ENCODE measurements at places on chromosomes 2 and 18.

GRCh38 chr2:101832114-101832513 is 134.6 kb downstream of the MAP4K4 start:
- no peak for DNase-seq

GRCh38 chr18:2985628-2986027 is 27.3 kb downstream of the LPIN2 start:
- no peak for DNase-seq

DNA sequence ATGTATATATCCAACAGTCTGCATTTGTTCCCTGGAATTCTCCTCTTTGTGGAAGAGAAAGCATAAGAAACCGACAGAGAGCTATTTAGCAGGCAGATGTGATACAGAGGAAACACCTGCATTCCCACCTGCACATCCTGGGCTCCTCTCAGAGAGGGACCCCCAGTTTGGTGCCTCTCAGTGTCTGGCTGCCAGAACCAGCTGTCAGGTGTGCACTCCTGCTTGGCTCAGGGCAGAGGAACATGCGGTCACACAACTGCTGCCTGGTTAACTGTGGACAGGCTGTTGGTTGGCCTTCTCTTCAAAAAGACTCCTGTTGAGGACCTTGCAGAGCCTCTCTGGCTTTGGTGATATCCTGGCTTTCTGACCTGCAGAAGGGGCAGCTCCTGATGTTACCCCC is 54.6 kb downstream of the ITGB6 start:
- DNase-seq = no peak

DNA sequence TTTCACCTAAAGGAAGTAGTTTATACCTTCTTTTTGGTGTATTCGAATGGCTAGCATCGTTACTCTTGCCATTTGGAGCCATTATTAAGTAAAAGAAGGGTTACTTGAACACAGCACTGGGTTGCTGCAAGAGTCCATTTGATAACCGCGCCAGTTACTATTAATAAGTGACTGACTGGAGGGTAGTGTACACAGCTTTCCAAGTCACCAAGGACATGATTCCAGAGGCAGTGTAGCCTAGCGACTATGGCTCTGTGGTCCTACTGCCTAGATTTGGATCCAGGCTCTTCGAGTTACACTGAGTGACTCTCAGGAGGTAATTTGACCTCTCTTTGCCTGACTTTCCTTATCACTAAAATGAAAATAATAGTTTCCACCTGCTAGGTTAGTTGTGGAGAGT is 206.8 kb downstream of the MEIS1 start:
- DNase-seq = no peak

- DNase-seq = no peak
Measured at GRCh38 chr2:228410061-228410460, 228.6 kb upstream of the SPHKAP start.

DNA sequence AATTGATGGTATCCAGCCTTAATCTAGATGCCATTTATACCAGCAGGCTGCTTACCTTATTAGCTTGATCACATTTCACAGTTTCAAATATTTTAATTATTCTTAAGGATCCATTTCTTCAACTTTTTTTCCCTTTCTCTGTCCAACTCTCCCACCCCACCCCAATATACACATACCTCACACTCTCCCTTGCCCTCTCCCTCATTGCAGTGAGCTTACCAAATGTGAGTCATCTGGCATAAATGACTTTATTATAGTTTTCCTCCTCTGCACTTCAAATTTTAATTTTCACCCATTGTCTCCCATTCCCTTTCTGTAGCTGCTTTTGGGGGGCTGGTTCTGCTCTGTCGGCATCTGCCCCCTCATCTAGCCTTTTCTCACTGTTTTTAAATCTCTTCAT is 12.9 kb downstream of the HTR2B start:
- DNase-seq = no peak

DNA sequence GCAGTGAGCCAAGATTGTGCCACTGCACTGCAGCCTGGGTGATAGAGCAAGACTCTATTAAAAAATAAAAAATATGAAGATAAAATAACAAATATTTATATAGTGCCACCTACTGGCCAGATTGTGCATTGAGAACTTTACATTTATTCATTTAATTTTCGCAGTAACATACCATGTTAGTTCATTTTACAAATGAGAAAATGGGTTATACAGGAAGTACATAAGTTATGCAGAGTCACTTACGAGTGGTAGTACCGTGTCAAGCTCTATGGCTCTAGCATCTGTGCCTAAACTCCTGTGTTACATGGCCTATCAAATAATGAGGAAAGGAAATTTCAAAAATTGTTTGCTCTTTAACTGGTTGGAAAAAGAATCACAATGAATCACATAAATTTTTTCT is 27.9 kb downstream of the RIF1 start:
- no peak for DNase-seq

DNA sequence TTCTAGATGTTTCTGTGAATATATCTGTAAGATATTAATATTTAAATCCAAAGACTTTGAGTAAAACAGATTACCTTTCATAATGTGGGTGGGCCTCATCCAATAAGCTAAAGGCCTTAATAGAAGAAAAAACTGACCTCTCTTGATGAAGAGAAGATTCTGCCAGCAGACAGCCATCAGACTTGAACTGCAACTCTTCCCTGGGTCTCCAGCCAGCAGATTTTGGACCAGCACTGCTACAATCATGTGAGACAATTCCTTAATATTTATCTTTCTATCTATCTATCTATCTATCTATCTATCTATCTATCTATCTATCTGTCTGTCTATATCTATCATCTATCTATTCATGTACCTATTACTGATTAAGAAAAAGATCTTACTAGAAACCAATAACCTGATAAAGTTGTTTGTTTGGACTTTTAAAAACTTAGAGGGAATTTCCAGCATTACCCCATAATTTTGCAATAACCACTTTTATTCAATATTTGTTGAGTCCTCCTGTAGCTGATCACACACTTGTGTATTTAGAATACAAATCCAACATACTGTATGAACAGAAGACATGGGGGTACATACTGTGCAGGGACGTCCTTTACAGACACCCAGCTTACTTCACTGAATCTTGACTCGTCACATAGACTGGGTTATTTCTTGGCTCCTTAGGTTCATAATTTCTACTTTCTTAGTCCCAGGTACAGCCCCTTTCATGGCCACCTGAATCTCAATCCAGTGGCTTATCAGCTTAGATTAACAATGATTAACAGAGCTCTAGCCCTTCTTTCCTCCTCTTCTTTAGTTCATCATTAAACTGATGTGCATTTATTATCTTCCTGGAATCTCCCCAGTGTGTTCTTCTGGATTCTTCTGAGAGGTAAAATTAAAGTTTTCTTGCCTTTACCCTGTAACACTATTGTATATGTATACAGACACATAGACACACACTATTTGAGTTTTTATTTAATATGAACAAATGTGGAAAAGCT is 27.2 kb upstream of the STAT4 start:
- no peak for DNase-seq

DNA sequence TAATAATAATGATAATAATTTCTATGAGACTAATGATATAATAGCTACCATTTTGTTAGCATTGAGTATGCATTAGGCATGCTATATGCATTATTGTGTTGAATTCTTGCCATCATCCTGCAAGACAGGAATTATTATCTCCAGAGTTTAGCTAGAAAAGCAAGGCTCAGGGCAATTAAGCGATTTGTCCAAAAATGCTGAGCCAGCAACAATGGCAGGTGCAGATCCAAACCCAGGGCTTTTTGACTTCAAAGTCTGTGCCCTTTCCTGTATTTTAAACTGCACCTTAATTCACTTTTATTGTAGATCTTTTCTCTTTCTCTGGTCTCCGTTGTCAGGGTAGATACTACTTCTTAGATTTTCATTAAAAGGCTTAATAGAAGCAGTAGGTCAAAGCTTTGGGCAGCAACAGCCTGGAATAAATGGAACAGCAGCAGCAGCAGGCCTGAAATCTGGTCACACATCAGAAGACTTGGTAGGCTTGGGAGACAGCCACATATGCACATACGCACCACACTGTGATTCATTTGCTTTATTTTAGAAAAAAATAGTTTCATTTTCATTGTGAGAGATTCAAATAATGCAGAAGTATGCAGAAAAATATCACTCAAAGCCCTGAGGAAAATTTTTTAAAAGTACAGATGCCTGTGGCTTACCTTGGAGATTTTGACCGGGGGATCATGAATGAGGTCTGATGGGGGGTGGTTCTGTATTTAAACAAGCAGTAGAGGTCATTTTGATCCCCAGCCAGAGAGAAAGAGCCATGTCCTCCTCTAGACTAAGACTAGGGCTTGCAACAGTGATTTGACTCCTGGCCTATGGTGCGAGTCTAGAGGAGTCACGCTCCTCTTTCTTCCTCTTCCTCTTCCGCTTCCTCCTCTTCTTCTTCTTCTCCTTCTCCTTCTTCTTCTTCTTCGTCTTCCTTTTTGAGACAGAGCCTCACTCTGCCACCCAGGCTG is 455.7 kb downstream of the TSN start:
- no peak for DNase-seq

DNA sequence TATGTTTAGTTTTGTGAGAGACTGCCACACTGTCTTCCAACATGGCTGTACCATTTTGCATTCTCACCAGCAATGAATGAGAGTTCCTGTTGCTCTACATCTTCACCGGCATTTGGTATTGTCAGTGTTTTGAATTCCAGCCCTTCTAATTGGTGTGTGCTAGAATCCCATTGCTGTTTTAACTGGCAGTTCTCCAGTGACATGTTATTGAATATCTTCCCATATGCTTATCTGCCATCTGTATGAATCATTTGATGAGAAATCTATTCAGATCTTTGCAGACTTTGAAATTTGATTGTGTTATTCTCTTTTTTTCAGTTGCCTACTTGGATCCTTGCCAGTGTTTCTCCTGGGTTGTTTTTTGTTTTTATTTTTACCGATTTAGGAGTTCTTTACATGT is 99.0 kb downstream of the SNTG2 start:
- no peak for DNase-seq

GRCh38 chr2:236659758-236660150 is 90.1 kb downstream of the ACKR3 start:
- no peak for DNase-seq

- DNase-seq = no peak
Measured at GRCh38 chr2:235384624-235385023, 109.2 kb upstream of the AGAP1 start.

DNA sequence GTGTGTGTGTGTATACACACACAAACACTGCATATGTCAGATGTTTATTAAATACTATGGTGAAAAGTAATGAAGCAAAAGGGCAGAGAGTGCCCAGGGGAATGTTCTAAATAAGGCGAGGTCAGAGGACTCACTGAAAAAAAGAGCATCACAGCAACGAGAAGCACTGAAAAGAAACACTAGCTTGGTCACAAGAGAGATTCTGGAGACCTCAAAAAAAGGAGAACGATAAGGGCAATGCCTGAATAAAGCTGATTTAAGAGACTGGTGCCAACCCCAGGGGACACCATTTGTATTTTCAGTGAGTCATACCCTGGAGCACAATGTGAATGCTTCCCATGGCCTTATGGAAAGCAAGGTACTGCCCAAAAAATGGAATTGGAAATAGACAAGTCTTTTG is 14.5 kb downstream of the SLC40A1 start:
- no peak for DNase-seq

- no peak for DNase-seq
Measured at GRCh38 chr2:128309280-128310093, 9.2 kb downstream of the HS6ST1 start.

GRCh38 chr2:188395903-188396689 is 104.4 kb downstream of the GULP1 start:
- no peak for DNase-seq

DNA sequence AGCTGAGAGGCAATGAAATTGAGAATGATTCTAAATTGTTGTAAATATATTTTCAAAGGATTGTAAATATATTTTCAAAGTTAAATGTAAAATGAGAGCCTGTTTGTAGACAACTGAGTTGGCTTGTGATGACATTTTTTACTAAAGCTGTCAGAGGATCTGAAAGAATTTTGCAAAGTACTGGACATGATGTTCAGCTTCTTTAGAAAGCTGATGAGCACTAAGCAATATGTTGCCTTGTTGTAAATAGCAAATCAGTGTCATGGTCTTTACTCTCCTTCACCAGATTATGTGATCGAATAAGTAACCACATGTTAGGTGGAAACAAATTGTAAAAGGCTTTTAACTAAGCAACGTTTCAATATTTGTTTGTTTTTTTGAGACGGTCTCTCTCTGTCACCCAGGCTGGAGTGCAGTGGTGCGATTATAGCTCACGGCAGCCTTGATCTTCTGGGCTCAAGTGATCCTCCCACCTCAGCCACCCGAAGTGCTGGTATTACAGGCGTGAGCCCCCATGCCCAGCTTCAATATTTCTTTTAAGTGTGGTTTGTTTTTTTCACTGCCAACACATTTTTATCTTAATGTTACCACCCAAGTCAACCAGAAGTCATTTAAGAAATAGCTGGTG is 44.0 kb downstream of the E2F6 start:
- no peak for DNase-seq

GRCh38 chr2:193153576-193153975 is 958.8 kb upstream of the TMEFF2 start:
- DNase-seq = no peak

DNA sequence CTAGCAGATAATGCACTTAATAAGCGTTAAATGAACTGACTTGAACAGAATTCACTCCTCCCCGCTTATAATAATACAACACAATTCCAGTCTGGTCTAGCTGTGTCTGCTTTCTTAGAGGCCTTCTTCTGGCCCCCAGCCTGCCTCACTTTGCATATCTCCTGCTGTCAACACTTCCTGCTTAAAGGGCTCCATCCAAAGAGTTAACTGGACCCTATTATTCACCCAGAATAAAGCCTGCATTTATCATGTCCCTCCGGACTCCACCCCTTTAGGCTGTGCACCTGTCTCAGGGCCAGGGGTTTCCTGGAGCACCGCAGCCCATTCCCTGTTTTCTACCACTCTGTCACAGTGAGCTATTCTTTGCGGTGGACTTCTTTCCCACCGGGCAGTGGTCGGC is 292.8 kb upstream of the FBXO11 start:
- no peak for DNase-seq

DNA sequence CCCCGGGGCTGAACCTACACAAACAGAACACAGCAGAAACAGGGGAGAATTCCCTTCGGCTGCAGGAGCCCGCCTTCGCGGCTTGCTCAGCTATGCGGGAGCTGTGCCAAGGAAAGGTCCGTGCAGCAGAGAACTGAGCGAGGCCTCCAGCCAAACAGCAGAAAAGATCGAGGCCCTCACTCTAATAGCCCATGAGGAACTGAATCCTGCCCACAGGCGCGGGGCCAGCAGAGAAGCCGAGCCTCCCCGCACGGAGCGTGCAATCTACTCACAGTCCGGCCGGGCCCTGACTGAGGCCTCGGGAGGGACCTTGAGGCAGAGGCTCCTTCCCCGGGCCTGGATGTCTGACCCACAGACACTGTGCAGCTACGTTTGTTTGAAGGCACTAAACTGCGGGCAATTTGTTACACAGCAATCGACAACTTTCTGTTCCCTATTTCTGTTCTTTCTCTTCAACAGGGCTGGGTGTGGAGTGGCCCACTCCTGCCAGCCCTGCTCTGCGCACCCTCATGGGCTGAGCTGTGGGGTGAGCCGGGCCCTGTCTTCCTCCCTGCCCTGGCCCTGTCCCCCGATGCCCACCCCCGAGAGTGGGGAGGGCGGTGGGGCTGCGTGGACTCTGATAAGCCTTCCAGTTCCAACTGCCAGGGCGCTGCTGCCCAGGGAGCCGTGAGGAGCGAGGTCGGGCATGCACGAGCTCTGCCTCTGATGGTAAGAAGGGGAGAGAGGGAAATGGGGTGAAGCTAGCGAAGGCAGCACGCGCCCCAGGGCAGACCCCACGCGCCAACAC is 13.7 kb downstream of the HES6 start:
- no peak for DNase-seq

Data from stimulated activated CD4-positive, alpha-beta T cell treated with anti-CD3 and anti-CD28 coated beads, Interleukin-4, amount 100 ng/mL, for 24 hours (primary cell).